ENCODE measurements at places on chromosomes 3 and 15.

GRCh38 chr15:52532427-52532826 lies 3.7 kb upstream of the MYO5A start:
- no peak for DNase-seq

GRCh38 chr15:65887565-65887964 lies 18.3 kb downstream of the RAB11A start:
- peak; percentile 33 for DNase-seq

- no peak for DNase-seq
Measured at GRCh38 chr15:101174152-101174920, 77.5 kb downstream of the CHSY1 start.

DNA sequence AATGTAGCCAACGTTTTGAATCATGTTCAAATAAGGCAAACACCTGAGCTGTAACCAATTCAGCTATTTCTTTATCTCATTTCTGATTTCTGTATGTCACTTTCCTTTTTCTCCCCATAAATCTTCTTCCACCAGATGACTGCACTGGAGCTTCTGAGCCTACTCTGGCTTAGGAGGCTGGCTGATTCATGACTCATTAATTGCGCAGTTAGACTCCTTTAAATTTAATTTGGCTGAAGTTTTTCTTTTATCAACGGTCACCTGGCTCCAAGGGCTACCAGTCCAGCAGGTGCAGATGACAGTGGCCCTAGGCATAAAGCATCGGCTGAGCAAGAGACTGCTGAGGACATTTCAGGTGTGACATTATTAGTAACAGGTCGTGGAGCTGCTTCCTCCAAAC lies 39.6 kb upstream of the ITGA11 start:
- DNase-seq = no peak

DNA sequence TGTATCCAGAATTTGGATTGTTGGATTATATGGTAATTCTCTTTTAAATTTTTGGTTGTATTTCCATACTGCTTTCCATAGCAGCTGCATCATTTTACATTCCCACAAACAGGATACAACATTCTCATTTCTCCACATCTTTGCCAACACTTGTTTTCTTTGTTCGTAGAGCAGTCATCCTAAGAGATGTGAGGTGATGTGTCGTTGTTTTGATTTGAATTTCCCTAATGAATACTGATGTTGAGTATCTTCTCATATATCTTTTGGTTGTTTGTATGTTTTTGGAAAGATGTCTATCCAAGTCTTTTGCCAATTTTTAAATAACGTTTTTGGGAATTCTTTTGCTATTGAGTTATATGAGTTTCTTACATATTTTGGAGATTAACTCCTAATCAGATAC lies 93.6 kb downstream of the GMNC start:
- no peak for DNase-seq

DNA sequence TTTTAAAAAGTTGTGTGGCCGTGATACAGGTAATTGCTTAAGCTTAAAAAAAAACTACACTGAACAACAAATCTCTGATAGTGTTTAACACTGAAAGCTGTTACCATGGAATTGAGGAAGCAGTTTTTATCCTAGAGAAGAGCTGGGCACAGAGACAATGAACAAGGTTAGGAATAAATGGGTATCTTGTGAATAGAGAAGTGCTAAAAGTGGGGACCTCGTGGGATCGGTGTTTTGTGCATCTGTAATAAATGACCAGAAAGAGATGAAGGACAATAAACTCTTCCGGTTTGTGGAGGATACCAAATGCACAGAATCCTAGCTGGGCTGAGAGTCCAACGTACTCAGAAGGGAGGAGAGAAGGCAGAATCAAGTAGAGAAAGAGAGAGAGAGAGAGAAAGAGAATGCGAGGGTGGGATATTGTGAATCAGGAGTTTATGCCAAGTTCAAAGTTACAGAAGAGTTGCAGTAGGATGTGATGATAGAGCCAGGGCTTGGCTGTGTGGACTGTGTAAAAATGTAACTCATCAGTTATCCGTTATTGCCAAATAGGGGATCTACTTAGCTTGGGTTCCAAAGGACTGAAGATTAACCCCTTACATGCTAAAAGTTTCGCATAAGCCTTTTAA lies 148.9 kb downstream of the IL20RB start:
- DNase-seq = no peak

DNA sequence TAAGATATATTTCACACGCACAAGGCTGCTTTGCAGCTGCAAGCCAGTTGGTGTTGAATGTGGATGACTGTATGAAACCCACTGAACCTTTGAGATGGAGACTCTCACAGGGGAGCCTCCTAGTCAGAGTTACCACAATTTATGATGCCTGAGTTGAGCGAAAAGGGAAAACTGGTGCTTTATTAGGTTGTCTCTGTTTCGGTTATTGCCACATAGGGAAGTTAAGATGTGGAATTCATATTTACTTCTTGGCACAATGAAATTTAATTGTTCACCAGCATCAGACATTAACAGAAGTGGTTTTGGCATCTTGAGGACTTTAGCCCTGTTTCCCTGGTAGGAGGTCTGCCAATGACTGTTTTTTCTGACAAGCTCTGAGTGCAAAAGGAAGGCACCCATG lies 358.2 kb downstream of the SQOR start:
- no peak for DNase-seq

- no peak for DNase-seq
Measured at GRCh38 chr15:92365906-92366305, 27.8 kb upstream of the ST8SIA2 start.

- no peak for DNase-seq
Measured at GRCh38 chr15:22945071-22945470, 35.1 kb downstream of the CYFIP1 start.

DNA sequence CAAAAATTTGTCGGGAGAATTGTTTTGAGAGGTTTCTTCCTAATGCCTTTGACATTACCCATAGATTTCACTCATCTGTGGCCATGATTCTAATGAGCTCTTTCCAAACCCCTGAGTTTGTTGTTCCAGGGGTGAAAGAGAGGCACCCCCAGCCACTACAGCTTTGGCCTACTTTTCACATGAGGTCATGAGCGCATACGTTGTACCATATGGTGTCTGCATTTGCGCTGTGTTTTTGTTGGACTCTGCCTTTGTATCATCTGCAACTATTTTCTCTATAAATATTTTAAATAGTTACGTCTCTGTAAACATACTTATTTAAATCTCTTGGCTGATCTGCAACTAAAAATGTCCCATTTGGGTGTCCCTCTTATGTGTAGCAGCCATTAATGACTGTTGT lies 107.9 kb downstream of the LRTM1 start:
- DNase-seq = no peak

- DNase-seq = no peak
Measured at GRCh38 chr15:61449186-61449702, 220.1 kb upstream of the RORA start.

DNA sequence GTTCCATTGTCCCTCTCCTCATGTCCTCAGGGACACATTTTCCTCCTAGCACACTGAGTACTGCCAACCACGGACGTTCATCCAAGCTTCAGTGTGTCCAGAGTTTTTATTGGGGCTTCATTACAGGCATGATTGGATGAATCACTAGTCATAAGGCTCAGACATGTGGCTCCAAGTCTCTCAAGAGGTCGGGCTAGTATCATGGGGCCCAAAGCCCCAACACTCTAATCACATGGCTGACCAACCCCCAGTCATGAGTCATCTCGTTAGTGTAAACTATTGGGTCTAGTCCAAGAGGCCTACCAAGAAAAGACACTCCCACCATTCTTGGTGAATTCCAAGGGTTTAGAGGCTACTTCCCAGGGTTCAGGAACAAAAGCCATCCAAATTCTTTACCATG lies 4.4 kb downstream of the TERC start:
- DNase-seq = no peak

- no peak for DNase-seq
Measured at GRCh38 chr3:127959873-127960272, 44.8 kb downstream of the KBTBD12 start.

GRCh38 chr15:90407871-90408317 lies 19.9 kb downstream of the IQGAP1 start:
- DNase-seq = no peak

GRCh38 chr15:78811825-78812183 lies 540 bp upstream of the ADAMTS7 start:
- DNase-seq = no peak

GRCh38 chr15:36499412-36500389 lies 79.7 kb upstream of the CDIN1 start:
- DNase-seq = no peak

GRCh38 chr3:190180268-190180667 lies 59.6 kb upstream of the P3H2 start:
- DNase-seq = no peak

DNA sequence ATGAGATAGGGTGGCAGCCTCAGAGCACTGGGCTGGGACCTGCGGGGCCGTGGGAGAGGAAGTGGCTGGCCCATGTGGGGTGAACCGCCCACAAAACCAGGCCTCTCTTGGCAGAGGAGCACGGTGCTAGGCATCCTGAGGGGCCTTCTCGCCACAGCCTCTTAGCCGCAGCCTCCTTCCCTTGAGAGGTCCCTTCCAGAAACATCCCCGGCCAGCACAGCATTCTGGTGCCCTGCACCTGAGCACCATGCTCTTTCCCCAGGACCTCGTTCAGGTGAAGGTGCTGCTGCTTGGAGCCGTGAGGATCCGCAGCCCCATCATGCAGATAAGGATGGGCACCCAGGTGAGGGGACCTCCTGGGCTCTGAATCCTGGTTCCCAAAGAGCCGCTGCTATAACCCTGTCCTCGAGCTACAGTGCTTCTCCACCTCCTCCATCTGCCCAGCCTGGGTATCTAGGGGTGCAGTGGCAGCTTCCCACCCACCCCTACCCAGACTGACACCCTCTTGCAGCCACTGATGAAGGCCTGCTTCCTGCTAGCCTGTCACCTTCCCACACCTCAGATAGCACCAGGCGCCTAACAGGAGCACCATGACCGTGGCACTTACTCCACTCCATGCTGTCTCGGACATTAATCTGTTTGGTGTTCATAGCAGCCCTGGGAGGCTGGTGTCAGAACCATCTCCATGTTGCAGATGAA lies 11.2 kb upstream of the TXNRD3 start:
- DNase-seq = no peak

GRCh38 chr15:98071786-98072185 lies 111.3 kb downstream of the ARRDC4 start:
- DNase-seq = no peak

DNA sequence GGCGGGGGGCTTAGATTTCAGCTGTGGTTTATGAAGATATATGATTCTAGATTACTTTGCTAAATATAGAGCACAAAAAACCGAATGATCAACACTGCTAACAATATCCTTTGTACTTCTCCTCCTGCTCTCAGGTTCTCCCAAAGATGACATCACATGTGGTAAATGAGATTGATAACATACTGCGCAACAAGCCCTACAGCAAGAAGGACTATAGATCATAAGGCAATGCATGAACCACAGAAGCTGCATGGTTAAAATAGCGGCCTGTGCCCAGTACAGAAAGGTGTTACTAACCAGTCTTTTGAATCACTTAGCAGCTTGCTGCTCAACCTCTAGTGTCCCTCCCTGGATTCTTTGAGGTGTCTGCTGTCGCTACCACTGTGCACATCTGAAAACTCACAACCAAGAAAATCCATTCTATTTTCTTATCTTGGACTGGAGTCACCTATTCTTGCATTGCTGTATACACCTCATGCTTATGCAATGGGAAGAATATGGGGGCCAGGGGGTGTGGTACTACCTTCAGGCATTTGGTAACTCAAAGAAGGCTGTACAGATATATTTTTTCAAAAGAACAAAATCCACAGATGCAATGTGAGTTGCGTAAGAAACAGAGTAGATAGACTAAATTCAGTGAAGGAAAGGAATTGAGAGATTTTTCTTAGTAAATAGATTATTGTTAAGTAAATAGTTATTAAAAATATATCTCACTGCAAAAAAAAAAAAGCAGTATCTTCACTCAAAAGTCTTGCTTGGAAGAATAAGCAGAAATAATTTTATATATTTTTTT lies 18.2 kb downstream of the SSR3 start:
- no peak for DNase-seq

GRCh38 chr15:45146405-45146804 lies 16.6 kb downstream of the DUOX1 start:
- DNase-seq = no peak

GRCh38 chr3:189909573-189909972 lies 211.1 kb downstream of the P3H2 start:
- no peak for DNase-seq

DNA sequence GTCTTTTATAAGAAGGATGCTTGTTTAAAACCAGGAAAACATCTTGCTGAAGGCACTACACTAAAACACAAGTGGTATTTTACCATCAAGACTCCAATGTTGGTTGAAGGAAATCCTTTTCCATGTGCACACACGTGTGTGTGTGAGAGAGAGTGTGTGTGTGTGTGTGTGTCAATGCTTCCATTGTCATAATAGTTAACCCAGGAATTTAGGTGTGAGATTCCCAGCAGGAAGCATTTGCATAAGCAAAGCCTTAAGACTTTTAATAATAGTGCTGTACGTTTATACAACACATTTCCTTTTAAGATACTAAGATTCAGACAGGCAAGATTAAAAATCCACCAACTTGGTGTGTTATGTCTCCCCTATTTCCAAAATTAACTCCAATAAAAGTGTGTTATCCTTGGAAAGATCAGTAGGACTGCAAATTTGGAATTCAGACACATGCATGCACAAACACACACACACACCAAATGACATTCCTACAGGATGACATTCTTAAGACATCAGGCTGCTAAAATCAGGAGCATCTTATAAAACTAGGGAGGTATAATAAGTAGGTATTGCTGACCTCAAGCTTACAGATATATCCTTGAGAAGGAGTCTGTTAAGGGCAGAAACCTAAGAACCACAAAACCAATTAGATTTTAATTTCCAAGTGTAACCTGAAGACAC lies 18.3 kb downstream of the LMCD1 start:
- DNase-seq = no peak
